ENCODE measurements at places on chromosomes 4 and X. TPM values are rescaled to one million over a fixed set of nuclear protein-coding genes. Genes with fewer than 3 reads are reported as not detected.

RIBC1 gene
- total RNA-seq = 4.1 TPM

ETDC gene
- not detected for total RNA-seq

ADGRG2 gene
- 0.71 TPM for total RNA-seq

FRG2 gene
- not detected for total RNA-seq

SCRG1 gene
- 0.68 TPM for total RNA-seq

CENPVL3 gene
- total RNA-seq = not detected

Data from motor neuron (in vitro differentiated cells).